ENCODE measurements at places on chromosomes 3 and 15.

GRCh38 chr3:29555590-29555989 is 274.7 kb downstream of the RBMS3 start:
- no peak for DNase-seq

- DNase-seq, result no peak
Measured at GRCh38 chr3:195113048-195113447, 157.9 kb downstream of the XXYLT1 start.

- DNase-seq, result no peak
Measured at GRCh38 chr3:49647741-49648140, 26.4 kb upstream of the APEH start.

- DNase-seq, result no peak
Measured at GRCh38 chr3:116241677-116242076, 203.6 kb downstream of the LSAMP start.

DNA sequence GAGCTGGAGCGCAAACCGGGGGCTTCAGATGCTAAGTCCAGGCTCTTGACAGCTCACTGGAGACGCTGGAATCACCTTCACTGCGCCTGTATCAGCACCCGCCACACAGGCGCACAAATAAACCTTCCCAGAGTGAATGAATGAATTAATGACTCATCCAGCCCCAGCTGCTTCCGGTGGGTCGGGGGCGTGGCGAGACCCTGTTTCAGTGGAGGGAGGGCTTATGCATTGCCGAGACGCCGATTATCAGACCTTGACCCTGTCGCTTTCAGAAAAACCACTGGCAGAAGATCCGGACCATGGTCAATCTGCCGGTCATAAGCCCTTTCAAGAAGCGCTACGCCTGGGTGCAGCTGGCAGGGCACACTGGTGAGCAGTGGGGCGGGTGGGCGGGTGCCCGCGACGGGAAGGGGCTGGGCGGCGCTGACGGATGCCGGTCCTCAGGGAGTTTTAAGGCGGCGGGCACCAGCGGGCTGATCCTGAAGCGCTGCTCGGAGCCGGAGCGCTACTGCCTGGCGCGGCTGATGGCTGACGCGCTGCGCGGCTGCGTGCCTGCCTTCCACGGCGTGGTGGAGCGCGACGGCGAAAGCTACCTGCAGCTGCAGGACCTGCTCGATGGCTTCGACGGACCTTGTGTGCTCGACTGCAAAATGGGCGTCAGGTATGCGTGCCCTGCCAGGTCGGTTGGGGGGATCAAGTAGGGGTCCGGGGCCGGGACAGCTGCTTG is 7.7 kb downstream of the ITPKA start:
- no peak for DNase-seq

GRCh38 chr15:88716543-88717381 is 77.9 kb downstream of the ISG20 start:
- DNase-seq, result no peak

DNA sequence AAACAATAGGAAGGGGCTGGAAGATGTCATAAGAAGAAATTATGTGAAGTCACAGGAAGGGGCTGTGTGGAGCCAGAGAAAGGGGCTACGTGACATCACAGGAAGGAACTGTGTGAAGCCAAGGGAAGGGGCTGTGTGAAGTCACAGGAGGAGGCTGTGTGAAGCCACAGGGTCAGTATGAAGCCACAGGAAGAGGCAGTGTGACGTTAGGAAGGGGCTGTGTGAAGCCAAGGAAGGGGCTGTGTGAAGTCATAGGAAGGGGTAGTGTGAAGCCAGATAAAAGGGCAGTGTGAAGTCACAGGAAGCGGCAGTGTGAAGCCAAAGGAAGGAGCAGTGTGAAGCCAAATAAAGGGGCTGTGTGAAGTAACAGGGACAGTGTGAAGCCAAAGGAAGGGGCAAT is 32.5 kb downstream of the GASK1A start:
- no peak for DNase-seq

GRCh38 chr15:40063563-40064011 is 24.6 kb upstream of the SRP14 start:
- no peak for DNase-seq

DNA sequence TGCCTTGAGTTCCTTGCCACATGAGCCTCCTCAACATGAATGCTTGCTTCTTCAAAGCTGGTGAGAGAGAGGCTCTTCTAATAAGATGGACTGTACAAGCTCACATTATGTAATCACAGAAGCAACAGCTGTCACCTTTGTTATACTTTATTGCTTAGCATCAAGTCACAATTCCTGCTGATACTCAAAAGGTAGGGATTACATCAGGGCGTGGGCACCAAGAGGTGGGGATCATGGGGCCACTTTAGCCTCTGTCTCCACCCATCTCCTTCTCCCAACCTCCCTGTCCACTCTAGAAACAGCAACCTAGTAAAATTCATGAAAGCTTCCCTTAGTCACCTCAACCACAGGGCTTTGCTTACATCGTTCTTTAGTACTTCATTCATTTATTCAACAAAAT is 95.9 kb downstream of the FAM43A start:
- no peak for DNase-seq

- no peak for DNase-seq
Measured at GRCh38 chr3:141366285-141367037, 1.8 kb upstream of the ZBTB38 start.

GRCh38 chr15:98967096-98967495 is 40.5 kb downstream of the PGPEP1L start:
- no peak for DNase-seq

GRCh38 chr3:192091831-192092230 is 630.9 kb downstream of the PYDC2 start:
- no peak for DNase-seq

- no peak for DNase-seq
Measured at GRCh38 chr15:26721232-26721967, 51.5 kb downstream of the GABRB3 start.

- DNase-seq, result no peak
Measured at GRCh38 chr15:37108381-37109167, 8.2 kb upstream of the MEIS2 start.

DNA sequence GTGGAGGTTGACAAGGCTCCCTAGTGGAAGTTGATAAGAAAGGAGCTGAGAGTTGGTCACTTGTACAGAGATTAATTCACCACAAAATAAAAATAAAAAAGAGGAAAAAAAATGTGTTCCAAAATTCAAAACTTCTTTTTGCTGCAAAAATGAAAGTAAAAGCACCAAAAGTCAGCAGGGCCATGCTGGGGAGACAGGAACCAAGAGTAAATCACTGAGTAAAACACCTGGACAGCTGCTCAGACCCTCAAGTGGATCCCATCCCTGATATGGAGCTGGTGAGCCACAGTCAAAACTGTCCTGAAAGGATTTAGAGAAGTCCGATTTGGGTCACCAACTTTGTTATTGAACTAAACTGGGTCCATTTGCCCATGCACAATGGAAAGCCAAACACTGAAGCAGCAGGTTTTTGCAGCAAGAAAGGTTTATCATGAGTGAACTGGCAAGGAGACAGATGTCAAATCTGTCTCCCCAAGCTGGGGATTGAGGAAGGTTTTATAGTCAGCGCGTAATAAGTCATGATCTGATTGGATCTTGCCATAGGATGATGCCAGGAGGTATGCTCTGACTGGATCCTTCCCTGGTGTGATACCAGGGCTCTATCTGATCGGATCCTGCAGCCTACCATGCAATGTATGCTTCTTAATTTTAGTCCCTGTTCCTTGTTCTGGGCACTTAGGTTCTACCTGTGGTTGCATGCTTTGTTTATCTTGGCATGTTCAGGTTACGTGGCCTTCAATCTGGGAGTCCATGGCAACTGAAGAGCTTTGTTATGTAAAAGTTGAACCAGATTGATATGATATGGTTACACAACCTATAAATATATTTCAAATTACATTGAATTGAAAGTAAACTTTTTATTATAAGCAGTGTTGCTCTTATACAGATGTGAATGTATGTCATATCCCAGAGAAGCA is 313.2 kb downstream of the POLQ start:
- DNase-seq, result no peak

- no peak for DNase-seq
Measured at GRCh38 chr15:98419173-98419780, 229.1 kb upstream of the IGF1R start.

DNA sequence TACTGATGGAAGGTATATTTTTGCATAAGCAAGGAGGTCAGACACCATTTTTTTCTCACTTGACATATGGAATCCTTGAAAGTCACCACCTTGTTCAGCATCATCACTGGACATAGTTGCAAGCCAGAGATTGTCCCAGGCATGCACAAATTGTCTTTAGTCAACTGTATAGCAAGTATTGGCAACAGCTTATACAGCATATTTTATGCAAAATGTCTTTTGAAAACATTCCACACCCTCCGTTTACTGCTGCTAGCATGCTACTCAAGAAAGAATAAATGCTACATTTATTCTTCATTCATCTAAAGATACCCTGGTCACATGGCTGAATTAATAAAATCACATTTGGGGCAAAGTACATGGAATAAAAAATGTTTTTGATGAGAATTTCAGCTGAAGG is 168.5 kb upstream of the DCBLD2 start:
- DNase-seq, result no peak

GRCh38 chr15:60620708-60621107 is 141.8 kb upstream of the ICE2 start:
- DNase-seq, result no peak

GRCh38 chr3:193620650-193621049 is 27.6 kb downstream of the OPA1 start:
- no peak for DNase-seq

- no peak for DNase-seq
Measured at GRCh38 chr3:72625602-72626337, 222.5 kb downstream of the SHQ1 start.

GRCh38 chr15:56351957-56352506 is 13.2 kb upstream of the TEX9 start:
- DNase-seq, result no peak

DNA sequence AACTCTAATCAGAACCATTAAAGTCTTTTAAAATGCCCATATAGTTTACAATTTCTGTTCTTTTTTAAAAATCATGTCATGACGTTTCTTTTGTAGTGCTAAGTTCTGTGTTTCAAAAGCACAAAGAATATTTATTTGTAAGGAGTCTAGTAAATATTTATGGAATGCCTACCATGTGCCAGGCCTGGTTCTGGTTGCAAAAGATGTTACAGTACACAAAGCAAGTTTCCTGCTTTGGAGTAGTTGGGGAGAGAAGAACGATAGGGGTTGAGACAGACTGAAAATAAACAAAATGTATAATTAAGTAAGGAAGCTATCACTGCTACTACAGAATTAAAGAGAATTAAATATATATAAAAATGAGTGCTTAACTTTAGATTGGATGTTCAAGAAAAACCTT is 86.8 kb upstream of the CMSS1 start:
- no peak for DNase-seq

DNA sequence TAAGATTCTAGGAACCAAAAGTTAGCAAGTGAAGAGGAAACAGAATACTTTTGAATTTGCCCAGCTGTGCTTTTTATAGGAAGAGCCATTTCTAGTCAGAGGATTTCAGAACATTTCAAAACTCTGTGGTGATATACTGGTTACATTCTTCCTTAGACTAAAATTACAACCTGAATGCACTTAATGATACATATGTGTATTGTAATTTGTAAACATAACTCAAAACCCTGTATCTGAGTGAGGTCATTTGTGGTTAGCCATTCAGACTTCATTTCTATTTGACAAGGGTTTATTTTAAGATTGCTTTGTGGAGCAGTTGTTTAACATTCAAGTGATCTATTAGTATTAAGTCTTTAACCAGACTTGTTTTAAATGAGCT is 59.4 kb upstream of the TRIM71 start:
- no peak for DNase-seq

DNA sequence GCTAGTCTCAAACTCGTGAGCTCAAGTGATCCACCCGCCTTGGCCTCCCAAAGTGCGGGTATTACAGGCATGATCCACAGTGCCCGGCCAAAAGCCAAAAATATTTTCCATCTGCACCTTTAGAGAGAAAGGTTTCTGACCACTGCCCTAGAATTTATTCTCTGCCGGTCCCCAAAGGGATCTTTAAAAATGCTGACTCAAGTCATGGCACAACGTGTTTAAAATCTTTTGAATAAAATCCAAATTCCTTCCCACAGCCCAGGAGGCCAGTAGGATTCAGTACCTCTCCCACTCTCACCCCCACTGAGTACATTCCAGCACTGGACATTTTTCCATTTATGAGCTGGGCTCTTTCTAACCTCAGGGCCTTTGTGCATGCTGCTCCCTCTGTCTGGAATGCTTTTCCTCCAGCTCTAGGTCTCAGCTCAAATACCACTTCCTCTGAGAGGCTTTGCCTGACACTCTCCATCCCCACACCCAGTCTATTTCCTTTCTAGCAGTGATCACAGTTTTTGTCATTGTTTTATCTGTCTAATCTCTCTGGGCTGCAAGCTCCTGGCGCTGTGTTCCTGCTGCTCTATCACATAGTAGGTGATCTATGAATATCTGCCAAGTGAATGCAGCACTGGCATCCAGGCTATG is 502.9 kb downstream of the SHQ1 start:
- no peak for DNase-seq

DNA sequence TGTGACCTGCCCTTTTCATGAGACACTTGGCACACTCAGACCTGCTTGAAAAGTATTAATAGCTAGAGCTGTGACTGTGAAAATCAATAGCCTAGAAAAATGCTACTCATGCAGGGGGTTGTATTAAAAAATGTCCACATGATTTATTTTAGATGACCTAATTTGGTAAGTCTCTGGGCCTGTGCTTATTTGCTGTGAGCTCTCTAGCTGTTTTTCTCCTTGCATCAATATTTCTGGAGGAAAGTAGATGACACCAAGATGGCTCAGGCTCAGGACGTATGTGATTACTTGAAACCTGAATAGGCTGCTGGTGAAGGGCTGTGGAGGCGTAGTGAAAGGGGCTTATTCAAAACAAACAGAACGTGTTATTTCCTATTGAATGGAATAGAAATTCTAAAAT is 29.5 kb downstream of the KCNAB1 start:
- no peak for DNase-seq

DNA sequence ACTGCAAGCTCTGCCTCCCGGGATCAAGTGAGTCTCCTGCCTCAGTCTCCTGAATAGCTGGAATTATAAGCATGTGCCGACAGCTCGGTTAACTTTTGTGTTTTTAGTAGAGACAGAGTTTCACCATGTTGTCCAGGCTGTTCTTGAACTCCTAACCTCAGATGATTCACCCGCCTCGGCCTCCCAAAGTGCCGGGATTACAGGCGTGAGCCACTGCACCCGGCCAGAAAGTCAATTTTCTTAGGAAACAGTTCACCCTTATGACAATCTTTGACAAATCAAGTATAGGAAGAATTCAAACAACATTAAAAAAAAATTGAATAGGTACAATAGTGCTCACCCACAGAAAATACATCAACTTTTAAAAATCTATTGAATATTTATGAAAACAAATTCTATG is 23.6 kb upstream of the DUT start:
- no peak for DNase-seq

DNA sequence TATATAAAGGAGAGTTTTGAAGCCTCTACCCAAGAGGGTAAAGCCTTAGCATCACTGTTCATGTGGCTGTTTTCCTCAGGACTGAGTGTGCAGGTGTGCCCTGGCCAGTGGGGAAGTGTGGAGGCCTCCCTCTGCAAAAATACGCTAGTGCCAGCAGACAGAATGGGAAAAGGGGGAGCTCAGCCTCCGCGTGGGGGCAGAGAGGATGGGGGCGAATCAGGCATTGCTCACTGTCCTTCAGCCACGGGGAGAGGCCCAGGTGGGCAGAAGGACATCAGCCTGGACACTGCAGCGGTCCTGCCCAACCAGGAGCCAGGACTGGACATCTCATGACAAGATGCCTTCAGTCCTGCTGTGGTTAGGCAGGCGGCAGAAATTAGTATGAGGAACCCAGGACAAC is 10.1 kb downstream of the LTF start:
- DNase-seq, result no peak

- no peak for DNase-seq
Measured at GRCh38 chr3:73389117-73389813, 235.5 kb downstream of the PDZRN3 start.
